Stimulated activated CD8-positive, alpha-beta memory T cell treated with anti-CD3 and anti-CD28 coated beads, Interleukin-4, amount 100 ng/mL, for 1 hour (primary cell): ENCODE measurements at places on chromosomes 5 and 9.

DNA sequence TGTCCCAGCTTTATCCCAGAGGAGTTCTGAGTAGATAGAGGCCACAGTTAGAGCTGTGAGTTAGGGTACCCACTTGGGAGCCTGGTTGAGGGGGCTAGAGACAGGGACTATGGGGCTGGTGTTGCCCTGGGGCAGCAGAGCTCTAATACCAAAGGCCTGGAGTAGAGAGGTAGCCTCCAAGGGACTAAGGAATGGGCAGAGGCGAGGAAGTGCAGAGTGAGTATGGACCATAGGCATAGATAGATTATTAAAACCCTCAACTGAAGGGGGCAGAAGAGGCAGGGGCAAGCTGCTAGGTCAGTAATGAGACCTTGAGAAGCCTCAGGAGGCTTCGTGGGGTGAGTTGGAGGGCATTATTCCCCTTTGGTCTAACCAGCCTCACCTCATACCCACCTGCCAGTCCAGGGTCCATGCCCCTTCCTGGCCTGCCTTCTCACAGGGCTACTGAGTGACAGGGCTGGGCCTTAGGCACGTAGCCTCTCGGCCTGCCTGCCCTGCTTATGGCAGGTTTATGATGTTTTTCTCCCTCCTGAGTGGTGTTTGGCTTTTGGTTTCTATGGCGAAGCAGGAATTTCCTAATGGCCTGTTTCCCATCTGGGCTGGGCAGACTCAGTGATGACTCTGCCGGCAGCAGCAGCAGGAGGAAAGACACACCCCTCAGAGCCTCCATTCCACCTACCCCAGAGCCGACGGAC, 8.0 kb downstream of the PDLIM4 start:
- DNase-seq: no peak

GRCh38 chr9:18881758-18882157, 151.3 kb downstream of the SAXO1 start:
- no peak for DNase-seq

- no peak for DNase-seq
Observed at GRCh38 chr5:88884608-88884877, 1.6 kb upstream of the MEF2C start.

DNA sequence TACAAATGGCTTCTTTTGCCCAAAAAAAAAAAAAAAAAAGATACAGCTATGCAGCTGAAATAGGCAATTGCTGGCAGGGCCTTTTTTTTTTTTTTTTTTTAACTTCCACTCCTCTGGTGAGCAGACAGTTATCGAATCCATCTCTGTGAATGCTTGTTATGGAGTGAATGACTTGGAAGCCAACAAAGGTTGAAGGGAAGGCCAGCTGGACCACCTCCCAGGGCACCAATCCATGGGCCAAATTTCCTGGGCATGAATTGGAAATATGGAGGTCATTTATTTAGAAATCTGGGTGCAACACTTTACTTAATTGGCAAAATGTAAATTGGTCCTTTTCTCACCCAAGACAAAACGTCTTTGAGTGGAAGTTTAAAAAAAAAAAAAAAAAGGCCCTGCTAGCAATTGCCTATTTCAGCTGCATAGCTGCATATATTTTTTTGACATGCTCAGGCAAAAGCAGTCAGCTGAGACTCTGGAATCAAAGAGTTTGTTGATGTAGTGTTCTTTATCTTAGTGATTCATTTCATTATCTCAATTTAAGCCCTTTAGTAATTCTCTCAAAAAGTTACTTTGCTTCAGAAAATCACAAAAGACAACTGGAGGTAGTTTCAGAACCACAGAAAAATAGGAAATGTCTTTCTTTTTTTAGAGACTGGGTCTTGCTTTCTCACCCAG, 392.2 kb upstream of the KLF4 start:
- DNase-seq: no peak

DNA sequence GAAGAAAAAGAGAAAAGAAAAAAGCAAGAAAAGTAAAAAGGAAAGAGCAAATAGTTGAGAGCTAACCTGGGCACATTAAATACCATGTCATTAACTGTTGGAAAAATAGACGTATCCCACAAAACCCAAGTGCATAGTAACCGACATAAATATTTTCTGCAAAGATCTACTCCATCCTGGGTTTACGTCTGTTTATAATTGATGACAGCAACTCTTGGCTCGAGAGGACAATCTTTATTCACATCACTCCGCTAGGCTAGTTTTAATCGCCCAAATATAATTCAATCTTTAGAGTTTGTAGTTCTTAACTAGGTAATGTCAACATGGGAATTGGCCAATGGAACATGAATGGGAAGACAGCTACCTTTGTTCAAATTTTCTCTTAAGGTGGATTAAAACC, 321.7 kb upstream of the TNC start:
- no peak for DNase-seq

GRCh38 chr5:44336708-44337107, 52.5 kb downstream of the FGF10 start:
- no peak for DNase-seq

- DNase-seq: no peak
Observed at GRCh38 chr9:132538071-132538470, 44.3 kb upstream of the BARHL1 start.

- no peak for DNase-seq
Observed at GRCh38 chr5:38905516-38905915, 59.7 kb downstream of the OSMR start.

GRCh38 chr5:68519143-68519542, 303.6 kb downstream of the PIK3R1 start:
- no peak for DNase-seq

GRCh38 chr5:125882061-125882460, 541.1 kb upstream of the GRAMD2B start:
- DNase-seq: no peak

GRCh38 chr9:3332802-3333201, 193.0 kb downstream of the RFX3 start:
- no peak for DNase-seq

DNA sequence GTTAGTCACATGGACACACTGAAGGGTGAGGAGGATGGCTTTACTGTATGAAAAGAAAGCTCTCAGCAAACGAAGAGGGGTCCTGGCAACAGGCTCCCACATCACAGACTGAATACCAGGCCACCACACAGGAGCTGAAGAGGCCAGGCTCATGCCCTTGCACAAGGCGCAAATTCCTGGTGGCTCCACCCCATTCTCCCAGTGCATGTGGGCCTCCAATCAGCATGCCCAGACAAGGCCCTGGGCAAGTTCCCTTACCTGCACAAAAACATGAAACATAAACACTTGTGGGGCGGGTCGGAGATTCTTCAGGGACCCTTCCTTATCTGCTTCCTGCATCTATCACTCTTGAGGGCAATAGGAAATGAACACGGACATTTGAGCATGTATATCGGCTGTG, 935.8 kb upstream of the EDIL3 start:
- DNase-seq: no peak

DNA sequence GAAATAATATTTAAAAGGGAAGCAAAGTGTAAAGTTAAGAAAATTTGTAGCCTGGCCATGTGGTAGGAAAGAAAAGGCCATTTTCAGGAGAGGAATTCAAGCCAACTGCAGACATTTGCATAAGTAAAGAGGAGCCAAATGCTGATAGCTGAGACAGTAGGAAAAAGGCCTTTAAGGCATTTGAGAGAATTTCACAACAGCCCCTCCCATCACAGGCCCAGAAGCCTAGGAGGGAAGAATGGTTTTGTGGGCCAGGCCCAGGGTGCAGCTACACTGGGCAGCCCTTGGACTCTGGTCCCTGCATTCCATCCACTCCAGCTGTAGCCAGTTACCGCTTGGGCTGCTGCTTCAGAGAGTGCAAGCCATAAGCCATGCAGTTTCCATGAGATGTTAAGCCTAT, 1556.8 kb downstream of the EFNA5 start:
- no peak for DNase-seq

DNA sequence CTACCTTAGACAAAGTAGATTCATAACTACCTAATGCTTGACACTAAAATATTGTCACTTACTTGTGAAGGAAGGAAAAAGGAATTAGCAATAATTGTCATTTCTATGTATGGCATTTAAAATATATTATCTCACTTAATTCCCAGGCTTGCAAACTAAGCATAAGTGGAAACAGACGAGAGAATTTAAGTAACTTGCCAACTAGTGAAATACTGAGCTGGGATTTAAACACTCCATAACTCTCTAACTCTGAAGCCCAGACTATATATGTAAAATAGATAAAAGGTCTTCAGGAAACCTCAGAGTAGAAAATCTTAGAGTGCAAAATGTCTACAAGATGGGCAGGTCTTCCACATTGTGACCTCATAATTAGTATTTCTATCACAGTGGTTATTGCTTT, 257.8 kb downstream of the SAXO1 start:
- no peak for DNase-seq

- no peak for DNase-seq
Observed at GRCh38 chr5:52818360-52818759, 30.6 kb downstream of the ITGA1 start.

DNA sequence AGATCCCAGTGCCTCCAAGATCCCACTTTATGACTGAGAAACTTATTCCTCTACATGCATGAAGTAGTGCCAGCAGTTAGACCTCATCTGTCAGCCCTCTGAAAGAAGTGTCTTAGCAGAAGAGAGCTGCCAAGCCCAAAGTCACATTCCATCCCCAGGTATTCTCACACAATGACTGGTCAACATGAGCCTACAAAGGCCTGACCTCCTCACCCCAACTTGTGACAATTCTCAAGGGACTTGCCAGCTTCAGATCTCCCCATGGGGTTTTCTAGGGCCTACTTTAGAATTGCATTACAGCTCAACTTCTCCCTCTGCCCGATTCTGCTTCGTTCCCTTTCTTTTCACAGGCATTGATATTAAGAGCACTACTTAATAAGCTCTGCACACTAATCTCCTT, 393.8 kb upstream of the SLC30A5 start:
- no peak for DNase-seq
